Stimulated activated CD8-positive, alpha-beta memory T cell treated with anti-CD3 and anti-CD28 coated beads, Interleukin-15, amount 100 ng/mL, for 48 hours (primary cell): ENCODE measurements at places on chromosomes 5 and 9.

GRCh38 chr5:95532415-95532814, 22.4 kb downstream of the SKIC3 start:
- DNase-seq = no peak

GRCh38 chr9:134176599-134176968, 12.2 kb upstream of the RNU6ATAC start:
- no peak for DNase-seq

DNA sequence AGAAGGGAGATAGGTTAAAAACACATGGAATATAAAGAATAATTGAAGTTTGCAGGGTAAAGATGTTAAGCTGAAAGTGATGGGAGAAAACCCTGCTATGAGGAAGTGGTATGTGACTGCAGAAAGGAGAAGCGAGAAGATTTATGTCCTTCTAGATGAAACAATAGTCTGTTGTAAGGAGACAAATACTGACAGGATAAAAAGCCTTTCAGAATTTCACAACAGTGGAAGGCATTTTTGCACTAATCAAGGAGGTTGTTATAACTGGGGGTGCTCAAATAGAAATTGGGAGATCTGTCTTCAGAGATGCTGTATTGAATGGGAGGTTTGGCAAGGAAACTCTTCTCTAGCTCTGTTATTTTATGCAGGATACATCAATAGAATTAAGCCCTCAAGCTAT, 69.6 kb downstream of the NMUR2 start:
- DNase-seq = no peak

- DNase-seq = no peak
Observed at GRCh38 chr5:152305525-152305924, 99.6 kb downstream of the NMUR2 start.

- no peak for DNase-seq
Observed at GRCh38 chr5:90921418-90921973, 362.9 kb downstream of the ADGRV1 start.

GRCh38 chr5:170522211-170523141, 18.7 kb downstream of the KCNIP1 start:
- DNase-seq = no peak

DNA sequence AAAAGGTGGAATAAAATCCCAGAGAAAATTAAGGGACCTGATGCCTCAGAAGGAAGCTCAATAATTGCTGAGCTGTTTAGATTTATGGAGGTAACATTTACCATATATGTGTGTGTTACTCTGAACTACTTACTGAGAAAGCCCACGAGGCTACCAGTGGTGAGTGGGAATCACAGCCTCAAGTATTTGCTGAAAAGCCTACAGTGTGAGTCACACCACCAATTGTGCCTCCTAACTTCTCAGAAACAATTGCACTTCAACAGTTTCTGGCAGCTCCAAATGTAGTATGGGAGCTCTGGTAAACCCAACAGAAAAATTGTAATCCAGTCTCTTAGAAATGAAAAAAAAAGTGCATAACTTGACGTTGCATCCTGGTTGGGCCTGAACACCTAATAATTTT, 551.6 kb downstream of the PRDM9 start:
- DNase-seq = no peak

GRCh38 chr9:128913048-128913900, 7.5 kb upstream of the PHYHD1 start:
- no peak for DNase-seq

DNA sequence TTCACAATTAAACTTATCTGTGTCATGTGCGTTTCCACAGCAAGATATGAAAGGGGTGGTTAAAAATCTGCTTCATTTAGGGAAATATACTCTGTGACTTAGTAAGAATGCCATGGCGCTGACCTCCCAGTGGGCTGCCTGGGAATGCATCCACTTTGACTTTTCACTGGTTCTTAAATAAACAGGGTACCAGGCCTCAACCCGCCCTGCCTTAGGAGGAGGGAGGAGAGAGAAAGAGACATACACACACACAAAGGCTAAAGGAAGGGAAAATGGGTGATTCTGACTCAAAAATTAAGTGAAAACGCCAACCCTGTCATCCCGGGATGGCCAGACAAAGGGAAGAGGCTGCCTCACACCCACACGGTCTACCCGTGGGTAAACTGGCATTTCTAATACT, 122.1 kb downstream of the EBF1 start:
- DNase-seq = no peak

DNA sequence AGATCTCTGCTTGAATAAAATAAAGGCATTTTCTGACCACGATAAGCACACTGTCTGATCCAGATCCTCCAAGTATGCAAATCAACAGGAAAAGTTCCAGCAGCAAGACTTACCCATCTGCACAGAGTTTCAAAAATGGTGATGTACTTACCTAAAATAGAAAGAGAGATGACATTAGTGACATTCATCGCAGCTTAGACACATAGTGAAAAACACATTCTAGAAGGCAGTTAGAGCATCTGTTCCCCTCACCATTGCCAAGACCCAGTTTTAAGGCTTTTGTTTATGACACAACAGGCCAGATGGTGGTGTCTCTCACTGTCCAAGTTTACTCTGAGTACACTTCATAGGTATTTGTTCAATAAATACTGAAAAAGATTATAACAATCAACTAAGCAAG, 207.7 kb downstream of the PDE4D start:
- DNase-seq = no peak

DNA sequence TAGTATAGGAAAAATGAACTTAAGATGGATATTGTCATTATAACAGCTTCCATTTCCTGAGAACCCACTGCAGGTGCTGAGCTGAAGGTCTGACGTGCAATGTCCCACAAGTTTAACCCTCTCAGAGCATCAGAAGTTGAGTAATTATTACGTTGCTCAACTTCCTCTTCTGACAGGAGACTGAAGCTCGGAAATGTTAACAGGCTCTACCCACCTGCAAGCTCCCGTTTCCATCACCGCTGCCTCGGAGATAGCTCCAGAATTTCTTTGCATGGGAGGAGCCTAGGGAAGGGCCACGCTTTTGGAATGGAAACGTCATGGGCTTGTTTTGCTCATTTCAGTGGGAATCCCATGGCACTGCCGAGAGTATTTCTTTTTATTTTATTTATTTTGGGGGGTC, 1.0 kb upstream of the NTMT1 start:
- no peak for DNase-seq

DNA sequence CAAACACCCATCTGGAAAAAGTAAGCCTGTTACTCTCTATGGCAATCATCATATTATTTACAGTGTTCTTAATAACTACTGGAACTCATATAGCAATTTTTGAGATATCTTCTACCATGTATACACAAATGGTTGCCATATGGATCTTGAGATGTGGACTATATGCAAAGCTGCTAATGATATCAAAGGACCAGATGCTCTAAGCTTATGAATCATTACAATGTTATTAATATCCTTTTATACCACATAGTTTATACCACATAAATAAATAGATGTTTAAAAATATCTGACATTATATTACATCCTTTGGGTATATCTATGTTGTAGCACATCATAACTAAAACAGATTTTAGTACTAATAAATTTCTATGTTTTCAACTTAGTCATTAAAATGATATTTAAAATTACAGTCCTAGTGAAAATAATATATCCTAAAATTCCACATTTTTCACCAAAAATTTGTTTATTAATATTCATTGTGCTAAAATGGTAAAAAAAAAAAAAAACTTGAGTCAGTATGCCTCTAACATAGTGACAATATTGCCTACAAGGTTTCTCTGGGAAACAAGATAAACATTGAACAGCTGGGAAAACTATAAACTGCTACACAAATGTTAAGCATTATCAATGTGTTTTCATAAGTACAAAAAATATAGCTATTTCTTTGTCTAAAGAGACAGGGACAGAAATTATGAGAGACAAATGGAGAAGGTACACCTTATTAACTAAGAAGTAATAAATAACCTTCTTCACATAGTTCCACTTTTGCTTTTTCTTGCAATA, 85.5 kb downstream of the DTWD2 start:
- no peak for DNase-seq

DNA sequence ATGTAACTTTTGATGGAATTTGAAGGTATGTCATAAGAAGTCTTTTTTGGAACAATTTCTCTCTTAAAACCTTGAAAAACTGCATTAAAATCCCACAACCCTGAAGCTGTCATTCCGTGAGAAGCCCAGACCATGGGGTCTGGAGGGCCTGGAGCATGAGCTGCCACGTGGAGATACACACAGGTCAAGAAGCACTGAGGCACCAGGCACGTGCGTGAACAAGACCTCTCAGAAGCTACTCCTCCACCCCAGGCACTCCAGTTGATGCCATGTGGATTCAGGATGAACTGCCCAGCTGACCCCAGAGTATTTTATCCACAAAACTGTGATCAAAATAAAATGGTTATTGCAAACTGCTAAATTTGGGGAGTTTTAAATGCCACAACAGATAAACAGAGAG, 227.5 kb upstream of the BRINP1 start:
- no peak for DNase-seq

DNA sequence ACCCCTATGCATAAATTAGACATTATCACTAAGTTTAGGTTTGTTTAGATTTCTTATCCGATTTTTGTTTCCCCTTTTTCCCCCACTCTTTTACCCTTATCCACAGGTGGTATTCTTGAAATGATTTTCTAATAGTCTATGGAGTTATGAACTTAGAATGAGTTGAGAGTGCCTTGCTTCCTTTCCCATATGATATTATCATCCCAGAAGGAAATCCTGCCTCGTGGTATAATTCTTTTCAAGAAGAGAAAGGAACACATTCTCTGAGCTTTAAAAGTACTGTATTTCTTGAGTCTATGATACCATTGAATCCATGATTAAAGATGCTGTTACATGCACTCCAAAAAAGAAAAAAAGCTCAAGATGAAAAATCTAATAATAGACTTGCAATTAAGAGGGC, 76.9 kb upstream of the ADAMTSL1 start:
- no peak for DNase-seq
